ENCODE measurements at places on chromosomes 4 and X. TPM values are rescaled to one million over a fixed set of nuclear protein-coding genes. Genes with fewer than 3 reads are reported as not detected.

Gene BCOR
- total RNA-seq, result 65.5 TPM

- no peak overlapping the region for H3K27ac ChIP-seq
- DNase-seq, result no peak
- no peaks in the 10 kb centered on the region for H3K4me1 ChIP-seq
- H3K27me3 ChIP-seq, result no peaks in the 10 kb centered on the region
These were observed 281.4 kb downstream of the GPM6A start for GRCh38 chr4:175530655-175531054.

Gene ATP5ME
- 108 TPM for total RNA-seq

DNA sequence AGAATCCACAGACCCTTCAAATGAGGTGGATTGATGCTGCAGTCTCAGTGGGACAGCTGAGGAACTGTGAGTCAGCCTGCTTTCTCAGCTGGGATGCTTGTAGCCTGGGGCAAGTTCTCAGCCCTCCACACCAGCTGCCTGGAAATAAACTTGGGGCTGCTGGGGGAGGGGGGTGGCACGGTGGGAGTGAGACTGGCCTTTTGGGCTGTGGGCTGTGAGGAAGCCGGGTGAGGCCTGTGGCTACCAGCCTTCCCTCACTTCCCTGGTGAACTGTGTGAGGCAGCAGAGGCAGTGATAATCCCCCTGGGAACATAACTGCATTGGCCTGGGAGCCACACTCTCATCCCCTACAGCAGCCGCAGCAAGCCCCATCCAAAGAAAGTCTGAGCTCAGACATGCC is 114.5 kb upstream of the GUCY1A1 start:
- no peak for DNase-seq
- H3K4me1 ChIP-seq, result no peaks in the 10 kb centered on the region
- H3K27me3 ChIP-seq, result no peaks in the 10 kb centered on the region
- no peak overlapping the region for H3K4me3 ChIP-seq
- H3K27ac ChIP-seq, result no peak overlapping the region
